ENCODE measurements at places on chromosomes 13 and 19. TPM values are rescaled to one million over a fixed set of nuclear protein-coding genes. Genes with fewer than 3 reads are reported as not detected.
A peak's percentile ranks its signal among the peaks of the same experiment; 100 is the strongest.

- H3K27me3 ChIP-seq, result no peaks in the 10 kb centered on the region
- peaks cover 9% of the 10 kb centered on the region for H3K4me1 ChIP-seq
- H3K36me3 ChIP-seq, result no peaks in the 10 kb centered on the region
- DNase-seq, result no peak
- H3K27ac ChIP-seq, result no peak overlapping the region
Observed at GRCh38 chr13:20550799-20551198, 16.2 kb upstream of the IFT88 start.

DNA sequence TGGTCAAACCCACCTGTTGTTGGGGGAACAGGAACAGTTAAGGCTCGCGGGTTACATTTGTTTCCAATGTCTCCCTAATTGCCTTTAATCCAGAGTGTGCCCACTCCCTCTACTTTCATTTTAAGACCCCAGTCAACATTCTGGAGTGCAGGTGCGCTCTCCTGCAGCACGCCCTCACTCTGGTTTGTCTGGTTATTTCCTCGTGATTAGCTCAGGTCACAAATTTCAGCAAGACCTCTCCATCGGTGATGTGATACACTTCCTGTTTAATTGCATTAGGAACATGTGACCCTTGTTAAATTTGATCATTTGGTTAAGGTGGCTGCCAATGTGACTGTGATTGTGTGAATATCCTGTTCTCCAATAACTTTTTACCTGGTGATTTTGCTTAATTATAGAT lies 53.0 kb downstream of the TEX29 start:
- no peak overlapping the region for H3K27ac ChIP-seq
- H3K36me3 ChIP-seq, result no peaks in the 10 kb centered on the region
- no peak for DNase-seq
- no peaks in the 10 kb centered on the region for H3K27me3 ChIP-seq
- H3K4me3 ChIP-seq, result no peak overlapping the region

- DNase-seq, result no peak
- H3K27ac ChIP-seq, result no peak overlapping the region
- no peak overlapping the region for H3K4me3 ChIP-seq
- H3K27me3 ChIP-seq, result no peaks in the 10 kb centered on the region
- H3K4me1 ChIP-seq, result no peaks in the 10 kb centered on the region
Observed at GRCh38 chr13:34458756-34459715, 483.0 kb upstream of the NBEA start.

The CD70 gene
- 1.8 TPM for polyA plus RNA-seq

DNA sequence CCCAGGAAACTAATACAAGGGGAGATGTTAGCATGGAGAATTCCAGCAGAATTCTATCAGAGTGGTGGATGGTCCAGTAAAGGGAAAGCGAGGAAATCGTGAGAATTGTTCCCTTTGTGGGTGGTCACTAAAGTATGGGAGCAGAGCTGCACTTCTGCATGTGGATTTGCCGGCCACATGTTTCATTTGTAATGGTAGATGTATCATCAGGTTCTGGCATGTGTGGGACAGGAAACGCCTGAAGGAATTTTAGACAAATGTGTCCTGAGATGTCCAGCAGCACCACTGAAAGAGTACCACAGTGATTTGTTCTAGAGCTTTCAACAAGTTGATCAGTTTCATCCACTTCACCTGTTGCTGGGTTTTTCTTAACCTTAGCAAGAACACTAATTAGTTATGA lies 308.4 kb downstream of the SHISA2 start:
- no peak overlapping the region for H3K4me3 ChIP-seq
- DNase-seq, result no peak
- H3K4me1 ChIP-seq, result peaks cover 2% of the 10 kb centered on the region
- H3K27ac ChIP-seq, result no peak overlapping the region

GRCh38 chr13:19791953-19792537 lies 9.3 kb upstream of the PSPC1 start:
- H3K27me3 ChIP-seq, result no peaks in the 10 kb centered on the region
- H3K36me3 ChIP-seq, result no peaks in the 10 kb centered on the region
- no peak overlapping the region for H3K27ac ChIP-seq
- H3K4me1 ChIP-seq, result no peaks in the 10 kb centered on the region

DNA sequence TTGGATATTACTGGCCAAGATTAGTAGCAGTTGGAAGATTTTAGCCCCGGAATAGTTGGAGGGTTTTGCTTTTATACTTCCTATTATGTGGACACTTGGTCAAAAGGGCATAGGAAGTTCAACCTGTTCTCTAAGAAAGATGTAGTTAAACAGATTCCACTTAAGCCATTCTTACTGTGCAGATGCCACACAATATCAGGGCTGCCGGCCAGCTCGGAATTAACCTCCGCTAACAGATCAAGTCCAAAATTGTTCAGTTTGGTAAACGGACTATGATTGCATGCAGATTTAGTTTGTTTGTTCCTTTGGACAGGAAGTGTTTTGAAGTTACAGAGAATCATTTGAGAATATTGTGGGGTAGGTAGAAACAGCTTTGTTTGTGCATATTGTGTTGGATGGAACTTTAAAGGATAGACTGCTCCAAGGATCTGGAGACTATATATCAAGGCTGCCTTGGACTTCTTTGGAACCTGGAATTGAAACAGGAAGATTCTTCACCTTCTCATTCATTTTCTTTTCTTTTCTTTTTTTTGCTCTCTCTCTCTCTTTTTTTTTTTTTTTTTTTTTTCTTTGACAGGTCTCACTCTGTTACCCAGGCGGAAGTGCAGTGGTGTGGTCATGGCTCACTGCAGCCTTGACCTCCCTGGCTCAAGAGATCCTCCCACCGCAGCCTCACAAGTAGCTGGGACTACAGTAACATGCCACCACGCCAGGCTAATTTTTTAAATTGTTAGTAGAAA lies 5.0 kb upstream of the SPRY2 start:
- peaks cover 14% of the 10 kb centered on the region for H3K4me1 ChIP-seq
- no peak overlapping the region for H3K4me3 ChIP-seq
- no peak for DNase-seq

- H3K27ac ChIP-seq, result peak overlapping the region; percentile 91
- H3K27me3 ChIP-seq, result no peaks in the 10 kb centered on the region
- peaks cover 21% of the 10 kb centered on the region for H3K4me1 ChIP-seq
Observed at GRCh38 chr19:11963566-11964355, 1.1 kb upstream of the ZNF763 start.

- H3K4me1 ChIP-seq, result peaks cover 30% of the 10 kb centered on the region
- no peaks in the 10 kb centered on the region for H3K36me3 ChIP-seq
- H3K27me3 ChIP-seq, result no peaks in the 10 kb centered on the region
- H3K4me3 ChIP-seq, result no peak overlapping the region
- peak; percentile 61 for DNase-seq
Observed at GRCh38 chr19:45455707-45456499, 11.9 kb upstream of the FOSB start.

DNA sequence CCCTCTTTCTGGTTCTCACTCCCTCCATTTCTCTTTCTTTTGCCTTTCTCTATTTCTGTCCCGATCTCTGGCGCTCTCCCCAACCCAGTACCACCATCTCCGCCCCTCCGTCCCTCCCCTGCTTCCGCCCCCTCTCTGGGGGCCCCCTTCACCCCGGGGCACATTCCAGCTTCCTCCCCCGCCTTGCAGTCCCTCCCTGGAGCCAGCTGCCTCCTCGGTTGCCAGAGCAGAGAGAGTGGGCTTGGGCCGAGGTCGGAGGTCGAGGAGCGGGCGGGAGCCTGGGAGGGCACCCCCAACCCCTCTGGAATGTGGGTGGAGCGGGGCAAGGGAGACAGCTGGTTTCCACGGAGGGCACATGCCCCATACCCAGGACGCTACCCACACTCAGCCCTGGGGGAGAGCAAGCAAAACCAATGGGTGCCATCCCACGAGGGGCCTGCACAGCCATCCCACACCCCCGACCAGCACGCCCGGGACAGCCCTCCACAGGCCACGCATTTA lies 6.5 kb upstream of the CIRBP start:
- no peak for DNase-seq
- H3K27me3 ChIP-seq, result no peaks in the 10 kb centered on the region
- H3K27ac ChIP-seq, result peak overlapping the region; percentile 87
- H3K4me3 ChIP-seq, result no peak overlapping the region
- H3K4me1 ChIP-seq, result peaks cover 67% of the 10 kb centered on the region

GRCh38 chr19:50858886-50859285 lies 4.2 kb downstream of the KLK3 start:
- no peak for DNase-seq
- H3K27me3 ChIP-seq, result peaks cover 6% of the 10 kb centered on the region
- no peak overlapping the region for H3K27ac ChIP-seq

DNA sequence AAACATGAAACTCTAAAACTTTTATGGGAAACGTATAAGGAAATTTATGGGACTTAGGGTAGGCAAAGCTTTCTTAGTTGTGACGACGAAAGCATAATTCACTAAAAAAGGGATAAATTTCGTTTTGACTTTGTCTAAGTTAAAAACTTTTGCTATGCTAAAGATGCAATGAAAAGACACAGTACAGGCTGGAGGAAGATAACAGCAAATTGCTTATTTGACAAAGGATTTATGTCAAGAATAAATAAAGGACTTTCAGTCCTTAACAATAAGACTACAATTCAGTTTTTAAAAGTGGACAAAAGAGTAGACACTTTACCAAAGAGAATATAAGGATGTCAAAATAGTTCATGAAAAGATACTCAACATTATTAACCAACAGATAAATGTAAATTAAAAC lies 150.2 kb downstream of the NBEA start:
- no peak overlapping the region for H3K27ac ChIP-seq
- no peaks in the 10 kb centered on the region for H3K4me1 ChIP-seq
- no peaks in the 10 kb centered on the region for H3K36me3 ChIP-seq
- H3K4me3 ChIP-seq, result no peak overlapping the region

- DNase-seq, result no peak
- H3K4me3 ChIP-seq, result no peak overlapping the region
- H3K27me3 ChIP-seq, result no peaks in the 10 kb centered on the region
- no peaks in the 10 kb centered on the region for H3K4me1 ChIP-seq
- H3K27ac ChIP-seq, result no peak overlapping the region
- no peaks in the 10 kb centered on the region for H3K36me3 ChIP-seq
Observed at GRCh38 chr13:103134271-103134670, 68.1 kb upstream of the SLC10A2 start.

GRCh38 chr19:12953799-12954611 lies 3.0 kb downstream of the GADD45GIP1 start:
- H3K4me1 ChIP-seq, result peaks cover 28% of the 10 kb centered on the region
- no peak overlapping the region for H3K27ac ChIP-seq
- H3K4me3 ChIP-seq, result no peak overlapping the region
- H3K27me3 ChIP-seq, result no peaks in the 10 kb centered on the region

GRCh38 chr19:46614114-46614722 lies 10.7 kb downstream of the PTGIR start:
- H3K4me3 ChIP-seq, result no peak overlapping the region
- H3K27me3 ChIP-seq, result no peaks in the 10 kb centered on the region
- H3K4me1 ChIP-seq, result peaks cover 80% of the 10 kb centered on the region
- H3K27ac ChIP-seq, result no peak overlapping the region
- peaks cover 9% of the 10 kb centered on the region for H3K36me3 ChIP-seq
- DNase-seq, result peak; percentile 70

The KIR3DL1 gene
- polyA plus RNA-seq, result not detected

The ZNF546 gene
- polyA plus RNA-seq, result 2.9 TPM

The ENOX1 gene
- polyA plus RNA-seq, result not detected

GRCh38 chr13:23621316-23621645 lies 51.1 kb downstream of the TNFRSF19 start:
- no peak overlapping the region for H3K27ac ChIP-seq
- no peak for DNase-seq
- no peaks in the 10 kb centered on the region for H3K36me3 ChIP-seq
- H3K4me3 ChIP-seq, result no peak overlapping the region

DNA sequence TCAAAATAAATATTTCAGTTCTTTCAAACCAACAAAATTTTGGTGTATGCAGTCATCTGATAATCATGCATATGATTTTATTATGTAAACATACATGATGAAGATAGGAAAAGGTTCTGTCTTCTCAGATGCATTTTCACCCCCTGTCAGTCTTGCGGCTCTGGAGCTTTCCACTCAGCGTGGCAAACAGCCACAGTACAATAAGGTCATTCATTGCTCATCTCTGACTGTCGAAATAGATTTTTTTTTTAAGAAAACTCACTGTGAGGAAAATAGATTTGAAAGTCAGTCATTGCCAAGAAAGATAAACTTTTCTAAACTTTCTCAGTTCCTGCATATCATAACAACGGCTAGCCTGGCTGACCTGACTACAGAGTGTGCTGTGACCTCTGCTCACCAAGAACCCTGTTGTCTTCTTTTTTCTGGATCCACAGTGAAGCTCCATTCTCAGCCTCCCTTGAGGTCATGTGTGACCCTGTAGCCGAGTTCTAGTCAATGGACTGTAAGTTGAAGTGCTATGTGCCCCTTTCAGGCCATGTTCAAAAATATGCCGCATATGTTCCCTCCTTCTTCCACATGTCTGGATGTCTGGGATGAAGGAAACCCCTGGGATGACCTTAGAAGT lies 519.6 kb downstream of the KLF5 start:
- no peak overlapping the region for H3K27ac ChIP-seq
- H3K27me3 ChIP-seq, result no peaks in the 10 kb centered on the region
- H3K4me1 ChIP-seq, result no peaks in the 10 kb centered on the region
- no peaks in the 10 kb centered on the region for H3K36me3 ChIP-seq
- H3K4me3 ChIP-seq, result no peak overlapping the region

Data from CD4-positive, alpha-beta memory T cell (primary cell).